ENCODE measurements at places on chromosomes 11 and 22.

DNA sequence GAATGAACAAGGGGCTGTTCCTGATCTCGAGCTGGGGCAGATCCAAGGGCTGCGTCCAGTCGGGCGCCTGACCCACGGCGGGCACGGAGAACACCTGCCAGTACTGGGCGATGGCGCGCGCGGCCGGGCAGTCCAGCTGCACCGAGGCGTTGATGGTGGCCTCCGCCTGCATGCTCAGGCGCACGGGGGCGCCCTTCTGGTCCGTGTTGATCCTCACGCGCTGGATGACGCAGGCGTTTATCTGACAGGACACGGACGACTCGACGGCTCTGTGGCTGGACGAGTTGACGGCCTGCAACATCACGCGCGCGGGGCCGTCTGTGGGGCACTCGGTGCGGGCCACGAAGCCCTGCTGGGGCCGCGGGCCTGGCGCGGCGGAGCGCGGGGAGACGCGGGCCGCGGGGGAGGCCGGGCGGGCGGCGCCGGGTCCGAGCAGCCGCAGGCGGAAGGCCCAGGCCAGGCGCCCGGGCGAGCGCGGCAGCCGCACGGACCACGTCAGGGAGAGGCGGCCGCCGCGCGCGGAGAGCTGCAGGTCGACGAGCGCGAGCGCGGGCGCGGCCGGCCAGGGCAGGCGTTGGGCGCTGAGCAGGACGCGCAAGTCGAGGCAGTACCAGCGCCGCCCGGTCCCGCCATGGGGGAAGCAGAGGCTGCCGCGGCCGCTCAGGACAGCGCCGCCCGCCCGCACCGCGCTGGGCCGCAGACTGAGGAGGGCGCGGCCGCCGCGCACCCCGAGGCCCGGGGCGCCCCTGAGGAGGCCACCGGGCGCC is 511 bp downstream of the PKDREJ start:
- DNase-seq = peak; percentile 72

DNA sequence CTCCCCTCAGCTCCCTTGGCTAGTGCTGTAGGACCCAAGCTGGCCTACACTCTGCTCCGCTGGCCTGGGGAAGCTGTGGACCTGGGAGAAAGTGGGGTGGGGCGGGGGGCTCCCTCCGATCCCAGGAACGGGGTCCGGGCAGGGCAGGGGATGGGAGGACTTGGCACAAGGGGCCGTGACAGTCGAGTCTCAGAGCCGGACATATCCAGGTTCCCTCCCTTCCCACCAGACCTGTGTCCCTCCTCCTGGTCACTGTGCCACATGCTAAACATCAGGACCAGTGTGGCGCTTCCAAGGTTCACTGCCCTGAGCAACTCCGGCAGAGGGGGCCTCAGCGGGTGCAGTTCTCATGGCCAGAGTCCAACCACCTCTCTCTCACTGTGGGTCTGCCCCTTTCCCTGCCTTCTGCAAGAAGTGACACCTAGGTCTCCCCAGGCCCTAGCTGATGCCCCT is 2.0 kb downstream of the DUSP8 start:
- no peak for DNase-seq

DNA sequence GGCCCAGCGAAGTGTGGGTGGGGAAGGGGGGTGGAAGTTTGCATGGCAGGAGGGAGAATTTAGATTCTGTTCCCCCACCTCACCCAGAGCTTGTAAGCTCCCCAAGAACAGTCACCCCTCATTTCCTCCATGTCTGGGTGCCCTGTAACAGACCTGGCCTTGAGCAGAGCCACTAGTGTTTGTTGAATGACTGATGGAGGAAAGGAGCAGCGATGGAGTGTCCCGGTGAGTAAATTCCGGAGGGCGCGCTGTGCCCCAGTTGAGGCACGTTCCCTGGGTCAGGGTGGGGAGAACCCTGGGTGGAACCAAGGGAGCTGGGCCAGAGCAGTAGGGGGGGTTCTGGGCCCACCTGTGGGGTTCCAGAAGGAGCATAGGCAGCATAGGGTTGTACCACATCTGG is 827 bp downstream of the NAALADL1 start:
- no peak for DNase-seq

GRCh38 chr11:10617551-10617950 is 49.1 kb upstream of the LYVE1 start:
- no peak for DNase-seq

DNA sequence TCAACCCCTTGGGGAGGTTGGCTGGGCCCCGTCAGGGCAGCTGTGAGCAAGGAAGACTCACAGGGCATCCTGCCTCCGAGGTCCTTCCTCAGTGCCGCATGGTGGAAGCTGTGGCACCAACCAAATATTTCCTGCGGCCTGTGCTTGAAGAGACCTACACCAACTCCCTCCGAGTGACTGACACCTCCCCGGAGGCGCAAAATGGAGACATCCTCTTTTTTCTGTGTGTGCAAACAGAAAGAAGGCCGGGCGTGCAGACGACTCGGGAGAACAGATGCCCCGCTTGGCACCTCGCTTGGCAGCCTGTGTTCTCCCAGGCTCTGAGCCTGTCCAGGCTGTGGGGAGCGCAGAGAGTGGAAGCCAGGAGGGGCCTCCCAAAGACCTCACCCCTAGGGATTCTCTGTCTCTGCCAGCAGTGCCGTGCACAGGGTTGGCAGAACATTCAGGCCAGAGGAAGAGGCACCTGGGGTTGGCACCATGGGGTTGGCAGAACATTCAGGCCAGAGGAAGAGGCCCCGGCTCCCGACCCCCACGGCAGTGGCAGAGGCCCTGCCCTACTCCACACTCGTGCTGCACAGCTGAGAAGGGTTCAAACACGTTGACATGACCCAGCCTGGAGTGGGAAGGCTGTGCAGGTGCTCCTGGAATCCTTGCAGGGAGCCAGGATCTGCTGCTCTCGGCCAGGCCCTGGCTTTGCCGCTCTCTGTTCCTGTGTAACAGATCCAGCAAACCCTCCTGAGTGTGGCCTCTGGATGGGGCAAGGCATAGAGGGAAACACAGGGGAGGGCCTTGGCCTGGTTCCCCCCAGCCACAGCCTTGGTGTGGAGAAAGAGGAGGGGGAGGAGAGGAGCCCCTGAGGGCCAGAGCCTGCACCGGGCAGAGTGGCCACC is 805.5 kb downstream of the BRD1 start:
- no peak for DNase-seq

- no peak for DNase-seq
Measured at GRCh38 chr22:28736301-28737155, 5.1 kb downstream of the CHEK2 start.

- DNase-seq = no peak
Measured at GRCh38 chr11:64198511-64198910, 8.0 kb upstream of the FERMT3 start.

GRCh38 chr11:3905080-3905953 is 49.9 kb downstream of the STIM1 start:
- DNase-seq = peak; percentile 64

GRCh38 chr22:40331706-40332105 is 14.6 kb upstream of the ADSL start:
- DNase-seq = no peak

DNA sequence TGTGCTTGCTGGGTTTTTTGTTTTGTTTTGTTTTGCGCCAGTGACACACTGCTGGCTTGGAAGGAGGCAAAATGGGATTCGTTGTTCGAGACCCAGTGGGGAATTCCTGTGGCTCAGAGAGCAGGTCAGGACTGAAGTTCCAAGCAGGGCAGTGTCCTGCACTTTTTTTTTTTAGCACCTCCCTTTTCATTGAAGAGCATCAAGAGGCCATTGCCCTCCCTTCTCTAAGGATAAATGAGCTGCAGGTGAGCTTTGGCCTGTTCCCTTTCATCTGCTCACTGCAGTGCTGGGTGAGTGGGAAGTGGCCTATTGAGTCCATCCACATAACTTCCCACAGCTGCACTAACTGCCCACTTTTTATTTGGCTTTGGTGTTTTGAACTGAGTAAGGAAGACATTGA is 87.8 kb downstream of the ARHGAP42 start:
- DNase-seq = no peak

GRCh38 chr22:23501708-23502107 is 78.4 kb downstream of the IGLL1 start:
- DNase-seq = no peak

GRCh38 chr22:23166841-23167616 is 13.3 kb upstream of the BCR start:
- DNase-seq = no peak

DNA sequence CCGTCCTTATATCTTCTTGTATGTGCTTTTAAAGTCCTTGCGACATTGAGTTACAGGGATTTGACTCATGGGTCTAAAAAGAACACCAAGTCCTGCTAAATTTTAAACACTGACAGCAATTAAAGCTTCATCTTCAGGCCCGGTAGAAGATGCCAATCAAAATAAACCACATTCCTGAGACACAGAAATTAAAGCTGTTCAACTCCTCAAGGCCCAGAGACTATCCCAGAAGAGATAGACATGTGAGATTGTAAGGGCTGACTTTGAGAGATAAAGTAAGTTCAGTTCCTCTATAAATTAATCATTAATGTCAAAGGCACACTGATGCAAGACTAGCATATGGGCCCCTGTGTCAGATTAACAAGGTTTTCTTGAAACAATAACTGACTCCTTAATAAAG is 49.8 kb downstream of the OSBPL5 start:
- no peak for DNase-seq

- DNase-seq = peak; percentile 98
Measured at GRCh38 chr22:38569972-38570778, at the start of gene DMC1. Gene DMC1 (minus strand): TSS chr22:38570183. CDS start chr22:38568256, 1,927 bp downstream.

DNA sequence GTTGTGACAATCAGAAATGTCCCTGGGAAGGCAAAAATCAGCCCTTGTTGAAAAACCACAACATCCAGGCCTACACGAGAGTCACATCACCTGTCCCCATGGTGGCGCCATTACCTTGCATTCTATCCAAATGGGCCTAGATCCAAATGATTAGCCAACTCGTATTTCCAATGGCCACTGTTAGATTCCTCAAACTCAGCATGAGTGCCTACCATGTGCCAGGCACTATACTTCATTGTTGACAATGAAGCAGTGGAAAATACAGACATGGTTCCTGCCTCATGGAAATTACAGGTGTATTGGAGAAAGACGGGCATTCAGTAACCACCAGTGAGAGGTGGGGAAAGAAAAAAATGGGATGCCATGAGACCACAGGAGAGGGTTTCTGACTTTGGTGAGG is 29.8 kb upstream of the CREB3L1 start:
- DNase-seq = no peak

GRCh38 chr22:44578110-44578457 is 80.1 kb upstream of the RTL6 start:
- DNase-seq = peak; percentile 17

GRCh38 chr11:64178951-64179639 is 6.9 kb upstream of the STIP1 start:
- DNase-seq = no peak

- no peak for DNase-seq
Measured at GRCh38 chr22:22946131-22946530, 58.5 kb downstream of the IGLL5 start.

- no peak for DNase-seq
Measured at GRCh38 chr22:38431266-38432010, 23.6 kb downstream of the KCNJ4 start.

GRCh38 chr11:90542092-90542491 is 319.2 kb upstream of the CHORDC1 start:
- no peak for DNase-seq

GRCh38 chr11:118918128-118918685 is 7.5 kb downstream of the BCL9L start:
- DNase-seq = no peak

DNA sequence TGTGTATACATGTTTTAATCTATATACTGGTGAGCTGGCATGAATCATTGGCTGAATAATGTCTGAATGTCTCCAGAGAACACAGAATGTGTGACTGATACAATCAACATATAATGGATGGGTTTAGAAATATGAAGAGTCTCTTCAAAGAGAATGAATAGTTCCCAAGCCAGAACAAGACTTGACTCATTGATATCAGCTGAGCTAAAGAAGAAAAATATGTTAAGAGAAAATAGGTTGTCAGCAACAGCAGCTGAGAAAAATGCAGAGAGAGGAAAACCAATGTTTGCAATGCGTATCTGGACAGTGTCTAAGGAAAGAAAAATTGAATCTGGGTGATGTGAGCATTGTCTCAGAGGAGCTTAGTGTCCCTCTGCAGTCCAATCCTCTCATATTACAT is 1281.8 kb upstream of the TENM4 start:
- no peak for DNase-seq

DNA sequence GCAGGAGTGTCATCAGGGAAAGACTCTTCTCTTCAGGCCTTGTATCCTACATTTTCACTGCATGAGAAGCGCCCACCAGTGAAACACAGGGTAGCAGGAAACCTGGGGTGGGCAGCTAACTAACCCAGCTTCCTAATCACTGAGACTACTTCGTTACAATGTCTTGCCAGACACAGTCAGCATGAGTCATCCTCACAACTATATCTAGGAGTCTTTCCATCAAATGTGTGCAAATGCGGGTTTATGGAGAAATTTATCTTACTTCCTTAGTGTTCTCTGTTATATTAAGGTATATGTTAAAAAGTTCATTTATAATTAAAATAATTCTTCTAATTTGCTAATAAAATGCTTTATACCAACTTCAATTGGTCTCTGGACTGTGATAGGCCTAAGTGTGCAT is 79.9 kb upstream of the RAB1B start:
- no peak for DNase-seq

- DNase-seq = no peak
Measured at GRCh38 chr11:45216901-45217300, 69.2 kb downstream of the SYT13 start.
